ENCODE measurements at places on chromosomes 1 and 21. TPM values are rescaled to one million over a fixed set of nuclear protein-coding genes. Genes with fewer than 3 reads are reported as not detected.

DENND2D gene
- polyA plus RNA-seq = 1.0 TPM

GRCh38 chr1:214397497-214397896, 116.5 kb downstream of the SMYD2 start:
- no peak for DNase-seq

GRCh38 chr1:177092001-177092400, 72.5 kb downstream of the ASTN1 start:
- no peak for DNase-seq

BARHL2 gene
- polyA plus RNA-seq = not detected

DNA sequence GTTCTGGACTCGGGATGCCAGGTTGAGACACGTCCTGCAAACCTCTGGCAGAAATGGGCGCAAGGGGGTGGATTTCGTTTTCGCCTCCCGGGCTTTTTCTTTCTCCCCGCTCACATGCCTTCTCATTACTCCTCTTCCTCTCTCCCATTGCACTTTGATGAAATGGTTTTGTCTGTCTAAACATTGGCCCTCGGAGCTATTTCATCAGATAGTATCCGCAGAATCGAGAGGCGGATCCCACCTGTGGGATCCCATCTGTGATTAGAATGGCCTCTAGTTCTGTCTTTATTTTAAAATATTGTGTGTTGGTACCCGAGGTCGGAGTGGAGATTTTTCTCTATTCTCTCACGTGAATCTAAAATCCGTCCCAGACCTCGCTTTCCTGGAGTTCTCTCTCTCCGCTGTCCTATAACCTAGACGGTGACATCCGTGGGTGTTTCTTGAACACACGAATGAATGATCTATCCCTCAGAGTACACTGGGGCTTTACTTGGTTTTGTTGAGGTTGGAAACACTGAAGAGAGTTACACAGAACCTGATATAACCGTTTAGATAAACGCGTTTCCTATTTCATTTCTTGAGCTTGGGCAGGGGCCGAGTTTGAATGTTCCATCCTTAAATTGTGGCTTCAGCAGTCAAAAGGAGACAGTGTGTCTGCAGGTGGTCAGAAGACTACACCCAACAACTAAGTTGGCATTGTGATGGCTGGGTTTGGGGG, 2.0 kb downstream of the EDARADD start:
- DNase-seq = no peak

DNA sequence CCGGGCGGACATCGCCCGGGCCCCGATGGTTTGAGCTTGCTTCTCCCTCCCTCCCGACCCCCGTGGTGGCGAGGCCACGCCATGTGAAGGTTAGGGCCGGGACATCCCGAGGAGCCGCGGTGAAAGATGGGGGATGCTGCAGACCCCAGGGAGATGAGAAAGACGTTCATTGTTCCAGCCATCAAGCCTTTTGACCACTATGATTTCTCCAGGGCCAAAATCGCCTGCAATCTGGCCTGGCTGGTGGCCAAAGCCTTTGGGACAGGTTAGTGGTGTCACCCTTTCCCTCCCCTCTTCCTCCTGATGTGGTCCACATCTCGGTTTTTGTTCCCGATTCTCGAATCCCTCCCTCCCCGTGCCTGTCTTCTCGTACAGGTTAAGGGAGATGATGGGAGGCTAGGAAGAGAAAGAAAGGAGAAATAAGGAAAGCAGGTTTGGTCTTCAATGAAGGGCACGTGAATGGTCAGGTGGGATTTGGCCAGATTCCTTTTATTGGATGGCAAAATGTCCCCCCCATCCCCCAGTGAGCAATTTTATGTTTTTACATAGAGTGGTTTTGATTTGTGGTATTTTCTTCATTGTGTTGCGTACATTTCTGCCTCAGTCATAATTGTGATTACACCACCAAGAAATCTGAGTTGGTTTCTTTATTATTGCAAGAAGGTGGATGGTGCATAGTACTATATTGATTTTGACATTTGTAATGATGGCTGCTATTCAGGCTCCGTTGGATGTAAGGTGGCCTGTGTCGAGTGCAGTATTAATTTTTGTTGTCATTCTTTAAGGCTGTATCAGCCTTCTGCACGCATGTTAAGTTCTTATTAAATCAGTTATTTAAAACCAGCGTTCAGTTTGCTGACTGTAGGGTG, 1.2 kb downstream of the CAMSAP2 start:
- DNase-seq = no peak

GRCh38 chr1:155083865-155084721, 5.5 kb downstream of the EFNA3 start:
- no peak for DNase-seq

- DNase-seq = no peak
Observed at GRCh38 chr1:101520302-101520701, 283.5 kb downstream of the S1PR1 start.

DNA sequence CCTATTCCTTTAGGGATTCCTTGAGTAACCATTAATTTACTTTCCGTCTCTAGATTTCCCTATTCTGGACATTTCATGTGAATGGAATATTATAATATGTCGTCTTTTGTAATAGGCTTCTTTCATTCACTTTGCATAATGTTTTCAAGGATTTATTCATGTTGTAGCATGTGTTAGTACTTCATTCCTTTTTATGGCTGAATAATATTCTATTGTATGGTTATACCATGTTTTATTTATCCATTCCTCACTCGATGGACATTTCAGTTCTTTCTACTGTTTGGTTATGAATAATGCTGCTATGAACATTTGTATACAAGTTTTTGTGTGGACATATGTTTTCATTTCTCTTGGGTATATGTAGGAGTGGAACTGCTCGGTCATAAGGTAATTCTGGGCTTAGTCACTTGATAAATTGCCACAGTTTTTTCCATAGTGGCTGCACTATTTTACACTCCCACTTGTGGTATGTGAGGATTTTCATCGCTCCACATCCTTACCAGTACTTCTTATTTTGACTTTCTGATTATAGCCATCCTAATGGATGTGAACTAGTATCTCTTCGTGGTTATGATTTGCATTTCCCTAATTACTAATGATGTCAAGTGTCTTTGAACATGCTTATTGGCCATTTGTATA, 17.7 kb downstream of the PPP2R5A start:
- no peak for DNase-seq

- DNase-seq = no peak
Observed at GRCh38 chr1:168933141-168933805, 173.2 kb upstream of the ATP1B1 start.

DNA sequence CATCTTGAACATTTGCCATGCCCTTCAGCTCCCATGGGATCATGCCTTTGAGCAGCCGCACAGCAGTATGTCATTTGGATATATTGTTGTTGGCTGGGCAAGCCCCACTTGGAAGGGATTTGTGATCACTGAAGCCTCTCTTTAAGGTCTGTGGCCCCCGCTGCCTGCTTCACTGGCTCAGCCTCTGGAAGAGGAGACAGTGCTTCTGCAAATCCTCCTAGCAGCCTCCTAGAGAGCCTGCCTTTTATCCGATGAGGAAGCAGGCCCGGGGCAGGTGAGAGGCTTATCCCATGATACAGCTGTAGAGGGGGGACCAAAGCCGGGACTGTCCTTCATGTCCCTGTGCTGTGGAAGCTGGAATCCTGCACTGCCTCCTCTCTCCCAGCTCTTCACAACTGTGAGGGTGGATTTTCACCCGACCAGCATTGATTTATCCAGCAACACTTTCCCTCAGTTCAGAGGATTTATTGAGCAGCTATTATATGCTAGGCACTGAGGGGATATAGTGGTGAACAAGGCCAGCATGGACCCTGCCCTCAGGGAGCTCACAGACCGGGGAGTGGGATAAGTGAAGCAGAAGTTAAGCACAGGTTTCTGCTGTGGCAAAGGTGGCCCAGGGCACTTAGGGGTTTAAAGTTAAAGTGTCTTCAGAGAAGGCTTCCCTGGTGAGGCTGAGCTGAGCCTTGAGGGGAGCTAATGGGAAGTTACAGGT, 3.9 kb downstream of the TMEM61 start:
- DNase-seq = no peak

- DNase-seq = no peak
Observed at GRCh38 chr1:175889848-175890247, 146.5 kb upstream of the TNR start.

GRCh38 chr1:188325211-188325610, 1496.5 kb downstream of the PLA2G4A start:
- DNase-seq = no peak

NHLH1 gene
- polyA plus RNA-seq = 0.59 TPM

- no peak for DNase-seq
Observed at GRCh38 chr1:201098992-201099677, 13.1 kb downstream of the CACNA1S start.

DNAJC16 gene
- polyA plus RNA-seq = 15.1 TPM

GRCh38 chr1:201769966-201770365, 59.0 kb upstream of the IPO9 start:
- DNase-seq = no peak

FAM167B gene
- polyA plus RNA-seq = 4.0 TPM

DNA sequence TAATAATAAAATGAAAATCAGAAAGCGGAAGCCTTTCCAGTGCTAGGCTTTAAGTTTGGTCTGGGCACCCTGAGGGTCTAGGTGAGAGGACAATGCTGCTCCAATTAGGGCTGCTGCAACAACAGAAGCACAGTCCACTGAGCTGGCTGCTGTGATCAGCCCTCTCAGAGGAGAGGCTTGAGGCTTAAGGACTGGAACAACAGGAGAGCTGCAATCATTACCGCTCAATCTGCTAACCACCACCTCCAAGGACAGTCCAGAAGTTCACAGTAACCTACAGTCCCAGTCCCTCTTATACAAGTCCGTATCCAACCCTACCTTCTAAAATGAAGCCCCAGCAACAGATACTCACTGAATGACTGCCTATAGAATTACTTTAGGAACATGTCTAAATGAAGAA, 62.1 kb downstream of the USP24 start:
- DNase-seq = no peak

DNA sequence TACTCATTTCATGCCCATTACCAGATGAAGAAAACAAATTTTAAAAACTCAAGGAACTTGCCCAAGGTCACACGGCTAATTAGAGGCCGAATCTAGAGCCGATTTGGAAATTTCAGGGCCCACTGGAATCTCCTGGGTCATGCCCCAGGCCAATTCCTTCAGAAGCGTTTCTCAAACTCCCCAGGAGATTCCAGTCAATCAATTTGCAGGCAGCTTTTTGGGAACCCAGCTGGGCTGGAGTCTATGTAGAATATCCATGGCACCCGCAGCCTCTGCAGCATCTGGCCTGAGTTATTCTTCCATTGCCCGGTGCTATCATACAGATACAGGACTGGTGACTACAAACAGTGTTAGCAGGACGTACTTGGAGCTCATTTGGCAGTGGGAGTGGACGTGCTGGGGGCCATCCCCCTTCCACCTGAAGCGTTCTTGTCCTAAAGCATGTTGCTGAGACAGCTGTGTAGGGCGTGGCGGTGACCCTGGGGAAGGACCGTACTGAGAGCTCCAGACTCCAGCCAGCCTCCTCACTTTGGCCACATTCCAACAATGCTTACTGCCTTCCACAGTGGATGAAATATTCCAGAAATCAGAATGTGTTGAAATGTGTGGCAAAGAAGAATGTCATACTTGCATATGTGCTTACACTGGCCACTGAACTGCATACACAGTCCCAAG, 38.3 kb downstream of the ABCG1 start:
- DNase-seq = no peak

- no peak for DNase-seq
Observed at GRCh38 chr1:155062702-155063411, 683 bp upstream of the EFNA4 start.

GRCh38 chr1:181345146-181345545, 138.2 kb upstream of the CACNA1E start:
- DNase-seq = no peak
